Femur (tissue), 1 donor: ENCODE measurements at places on chromosomes 11 and 22.

DNA sequence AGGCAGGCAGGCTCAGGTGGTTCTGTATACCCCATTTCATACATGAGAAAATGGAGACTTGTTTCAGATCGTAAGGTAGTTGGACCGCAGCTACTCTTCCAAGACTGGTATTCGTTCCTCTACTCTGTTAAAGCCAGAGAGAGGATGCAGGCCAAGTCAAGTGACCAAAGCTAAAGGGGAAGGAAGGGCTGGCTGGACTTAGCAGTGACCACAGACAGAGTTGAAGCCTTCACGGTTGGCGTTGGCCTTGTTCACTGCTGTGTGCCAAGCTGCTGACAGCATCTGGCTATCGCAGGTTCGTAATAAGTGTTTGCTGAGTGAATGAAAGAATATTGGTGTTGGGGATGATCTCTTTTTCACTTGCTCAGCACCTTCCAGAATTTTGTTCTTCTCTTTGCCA, 64.2 kb downstream of the PTPRJ start:
- no peak for DNase-seq

- no peak for DNase-seq
Measured at GRCh38 chr22:36966851-36967540, 52.3 kb downstream of the TST start.

DNA sequence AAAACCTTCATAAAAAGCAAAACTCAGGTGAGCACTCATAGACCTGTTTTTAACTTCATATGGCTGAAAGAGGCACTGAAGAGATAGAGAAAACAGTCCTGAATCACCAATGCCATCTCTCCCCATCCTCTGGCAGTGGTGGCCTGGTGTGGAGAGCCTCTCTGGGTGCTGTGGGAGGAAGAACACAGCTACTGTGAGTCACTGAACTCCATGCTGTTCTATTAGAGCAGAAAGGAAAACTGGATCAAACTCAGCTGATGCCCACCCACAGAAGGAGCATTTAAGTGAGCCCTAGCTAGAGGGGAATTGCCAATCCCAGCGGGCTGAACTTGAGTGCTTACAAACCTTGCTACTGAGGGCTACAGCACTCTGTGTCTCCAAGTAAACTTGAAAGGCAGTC, 115.3 kb upstream of the SESN3 start:
- DNase-seq, result no peak

- no peak for DNase-seq
Measured at GRCh38 chr11:104142698-104143097, 21.2 kb downstream of the PDGFD start.

DNA sequence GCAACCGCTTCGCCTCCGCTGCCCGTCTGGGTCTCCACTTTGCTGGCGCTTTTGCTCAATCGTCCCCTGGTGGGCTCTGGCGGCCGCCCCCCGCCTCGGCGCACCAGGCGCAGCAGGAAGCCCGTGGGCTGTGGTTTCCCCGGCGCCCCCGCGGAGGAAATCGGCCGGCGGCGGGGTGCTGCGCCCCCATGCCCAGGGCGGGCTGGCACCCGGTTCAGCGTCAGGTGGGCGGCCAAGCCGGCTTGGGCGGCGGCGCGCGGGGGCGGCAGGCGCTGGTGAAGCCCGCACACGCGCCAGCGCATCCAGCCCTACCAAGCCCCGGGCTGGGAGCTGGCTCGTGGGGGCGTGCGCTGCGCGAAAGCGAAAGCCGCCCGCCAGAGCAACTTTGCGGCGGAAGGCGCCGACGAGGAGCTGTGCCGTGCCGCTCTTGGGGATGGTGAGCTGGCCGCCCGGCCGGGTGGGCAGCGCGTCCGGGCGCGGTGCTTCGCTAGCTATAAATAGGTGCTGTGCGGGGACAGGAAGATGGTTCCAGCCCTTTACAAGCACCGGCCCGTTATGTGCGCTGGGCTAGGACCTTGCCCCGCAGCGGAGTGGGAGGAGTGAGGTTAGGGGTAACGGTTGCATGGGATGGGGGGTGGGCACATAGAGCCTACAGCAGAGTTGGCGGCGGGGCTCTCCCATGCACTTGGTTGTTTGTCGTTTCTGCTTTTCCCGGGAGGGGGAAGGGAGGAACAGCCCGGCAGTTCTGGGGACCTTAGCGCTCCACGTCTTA, 25.0 kb upstream of the SUSD2 start:
- DNase-seq, result no peak

DNA sequence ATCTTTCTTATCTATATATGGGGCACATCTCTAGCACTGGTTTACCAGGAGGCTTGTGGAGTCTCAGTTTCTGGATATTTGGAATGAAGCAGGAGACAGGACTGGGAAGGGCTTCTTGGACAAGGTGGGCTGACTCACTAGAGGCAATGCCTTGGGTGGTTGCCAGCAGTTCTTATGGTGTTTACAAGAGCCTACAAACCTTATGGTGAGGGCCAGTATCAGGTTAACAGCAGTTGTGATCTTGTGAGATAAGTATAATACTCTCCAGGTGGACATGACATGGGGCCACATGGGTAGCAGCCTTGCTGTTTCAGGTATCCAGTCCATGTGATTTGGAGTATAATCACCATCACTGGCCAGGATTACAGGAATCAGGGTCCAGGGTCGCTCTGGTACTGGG, 10.2 kb downstream of the FUT4 start:
- no peak for DNase-seq

DNA sequence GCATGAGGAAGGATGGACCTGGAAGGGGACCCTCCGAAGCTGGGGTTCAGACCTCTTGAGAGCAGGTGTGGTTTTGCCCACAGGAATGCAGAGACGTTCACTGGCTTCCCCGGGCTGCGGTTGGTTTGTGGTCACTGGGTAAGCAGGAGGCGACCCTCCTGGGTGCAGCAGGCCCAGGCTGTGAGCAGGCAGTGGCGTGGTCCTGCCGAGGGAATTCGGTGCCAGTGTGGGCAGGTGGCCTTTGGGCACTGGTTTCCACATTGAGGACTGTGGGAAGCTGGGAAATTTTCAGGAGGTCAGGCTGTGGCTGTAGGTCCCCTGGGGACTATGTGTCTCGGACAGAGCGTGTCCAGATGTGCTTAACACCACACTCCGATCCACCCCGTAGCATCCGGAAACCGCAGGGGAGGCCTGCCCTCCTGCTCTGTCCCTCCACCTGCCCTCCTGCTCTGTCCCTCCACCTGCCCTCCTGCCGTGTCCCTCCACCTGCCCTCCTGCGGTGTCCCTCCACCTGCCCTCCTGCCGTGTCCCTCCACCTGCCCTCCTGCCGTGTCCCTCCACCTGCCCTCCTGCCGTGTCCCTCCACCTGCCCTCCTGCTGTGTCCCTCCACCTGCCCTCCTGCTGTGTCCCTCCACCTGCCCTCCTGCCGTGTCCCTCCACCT, 27.5 kb downstream of the TPCN2 start:
- no peak for DNase-seq

DNA sequence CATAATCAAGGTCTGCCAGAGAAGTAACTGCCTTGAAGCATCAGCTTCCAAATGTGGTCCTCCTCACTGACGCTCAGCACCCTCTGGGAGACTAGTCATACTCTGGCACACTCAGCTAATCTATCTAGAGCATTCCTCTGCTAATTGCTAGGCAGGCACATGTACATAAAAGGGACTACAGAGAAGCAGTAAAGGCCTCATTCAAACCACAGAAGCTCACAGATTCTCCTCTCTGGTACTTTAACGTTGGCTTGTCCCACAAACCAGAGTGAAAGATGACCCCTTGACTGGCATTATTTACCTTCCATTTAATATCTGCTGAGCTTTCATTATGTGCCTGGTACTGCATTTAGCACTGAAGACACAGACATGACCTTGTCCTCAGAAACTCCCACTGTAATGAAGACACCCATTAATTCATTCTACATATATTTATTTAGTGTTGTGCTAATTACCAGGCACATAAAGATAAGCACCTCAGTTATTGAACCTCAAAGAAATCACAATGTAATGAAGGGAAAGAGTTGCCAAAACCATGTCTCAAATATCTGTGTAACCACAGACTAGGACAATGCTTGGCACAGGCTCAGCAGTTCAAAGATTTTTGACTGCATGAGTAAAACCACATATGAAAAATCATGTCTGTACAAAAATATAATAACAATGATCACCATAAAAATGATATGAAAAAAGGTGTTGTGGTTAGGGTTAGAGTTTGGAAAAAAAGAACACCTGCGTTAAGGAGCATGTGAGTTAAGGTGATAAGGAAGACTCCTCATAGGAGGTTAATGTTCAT, 550.4 kb downstream of the DLG2 start:
- DNase-seq, result no peak

GRCh38 chr22:26525946-26526564, 13.8 kb upstream of the TFIP11 start:
- no peak for DNase-seq

DNA sequence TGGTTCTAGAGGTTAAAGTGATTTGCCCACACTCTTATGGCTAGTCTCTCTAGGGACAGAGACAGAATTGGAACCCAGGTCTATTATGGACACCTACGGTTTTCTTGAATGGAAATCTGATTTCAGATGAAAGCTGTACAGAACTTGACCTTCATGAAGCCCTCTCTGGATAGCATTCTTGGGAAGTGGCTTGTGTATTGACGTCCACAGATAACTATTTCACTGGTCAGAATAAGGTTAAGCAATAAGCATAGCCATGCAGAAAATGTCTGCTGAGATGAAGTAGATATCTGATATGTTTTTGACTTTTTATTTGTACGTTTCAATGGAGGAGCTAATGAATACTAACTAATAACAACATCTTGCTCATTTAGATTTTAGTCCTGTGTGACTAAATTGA, 1.1 kb downstream of the TLCD5 start:
- no peak for DNase-seq

GRCh38 chr22:48242461-48242864, 1480.0 kb downstream of the TBC1D22A start:
- no peak for DNase-seq

- no peak for DNase-seq
Measured at GRCh38 chr11:86668929-86669328, 3.5 kb downstream of the ME3 start.

DNA sequence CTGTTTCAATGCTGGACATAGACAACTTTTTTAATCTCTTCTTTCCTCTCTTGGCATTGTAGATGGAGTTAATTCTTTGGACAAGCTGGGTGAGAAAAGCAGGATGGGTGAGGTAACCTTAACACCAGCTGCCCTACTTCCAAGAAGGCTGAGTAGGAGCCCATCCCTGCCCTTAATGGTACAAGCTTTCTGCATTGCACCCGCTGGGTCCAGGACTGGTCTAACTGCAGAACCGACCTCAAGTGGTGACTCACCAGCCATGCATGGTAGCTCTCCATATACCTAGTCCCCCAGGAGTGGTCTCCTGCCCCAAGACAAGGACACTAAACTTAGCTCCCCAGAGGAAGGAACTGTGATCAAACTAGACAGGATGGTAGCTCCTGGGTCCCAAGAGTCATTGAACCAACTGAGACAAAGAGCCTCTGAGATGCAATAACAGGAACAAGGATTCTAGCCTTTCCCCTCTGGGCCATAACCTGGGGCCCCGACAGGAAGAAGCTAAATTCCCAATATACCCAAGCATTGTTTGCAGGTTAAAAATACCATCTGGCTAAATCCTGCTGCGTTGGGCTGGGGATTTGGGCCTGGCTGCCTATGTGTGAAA, 32.1 kb downstream of the RPL27A start:
- no peak for DNase-seq

GRCh38 chr11:75246671-75247350, 6.2 kb downstream of the TPBGL start:
- peak; percentile 10 for DNase-seq

- no peak for DNase-seq
Measured at GRCh38 chr11:75689863-75690609, 21.2 kb upstream of the MAP6 start.

DNA sequence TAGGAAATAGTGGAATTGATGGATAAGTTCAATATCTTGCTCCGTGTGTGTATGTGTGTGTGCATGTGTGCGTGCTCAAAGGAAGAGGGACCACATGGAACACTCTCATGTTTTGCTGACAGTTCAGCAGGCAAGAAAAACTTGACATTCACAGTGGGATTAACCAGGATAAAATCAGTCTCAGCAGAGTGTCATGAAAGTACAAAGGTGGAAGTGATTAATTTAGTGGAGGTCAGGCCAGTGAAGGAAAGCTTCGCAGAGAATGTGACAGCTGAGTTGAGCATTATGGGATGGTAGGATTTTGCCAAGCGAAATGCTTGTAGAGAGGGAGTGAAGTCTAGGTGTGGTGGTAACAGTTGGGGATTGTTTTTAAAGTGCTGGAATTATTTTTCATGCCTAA, 15.7 kb upstream of the FBXO3 start:
- no peak for DNase-seq

DNA sequence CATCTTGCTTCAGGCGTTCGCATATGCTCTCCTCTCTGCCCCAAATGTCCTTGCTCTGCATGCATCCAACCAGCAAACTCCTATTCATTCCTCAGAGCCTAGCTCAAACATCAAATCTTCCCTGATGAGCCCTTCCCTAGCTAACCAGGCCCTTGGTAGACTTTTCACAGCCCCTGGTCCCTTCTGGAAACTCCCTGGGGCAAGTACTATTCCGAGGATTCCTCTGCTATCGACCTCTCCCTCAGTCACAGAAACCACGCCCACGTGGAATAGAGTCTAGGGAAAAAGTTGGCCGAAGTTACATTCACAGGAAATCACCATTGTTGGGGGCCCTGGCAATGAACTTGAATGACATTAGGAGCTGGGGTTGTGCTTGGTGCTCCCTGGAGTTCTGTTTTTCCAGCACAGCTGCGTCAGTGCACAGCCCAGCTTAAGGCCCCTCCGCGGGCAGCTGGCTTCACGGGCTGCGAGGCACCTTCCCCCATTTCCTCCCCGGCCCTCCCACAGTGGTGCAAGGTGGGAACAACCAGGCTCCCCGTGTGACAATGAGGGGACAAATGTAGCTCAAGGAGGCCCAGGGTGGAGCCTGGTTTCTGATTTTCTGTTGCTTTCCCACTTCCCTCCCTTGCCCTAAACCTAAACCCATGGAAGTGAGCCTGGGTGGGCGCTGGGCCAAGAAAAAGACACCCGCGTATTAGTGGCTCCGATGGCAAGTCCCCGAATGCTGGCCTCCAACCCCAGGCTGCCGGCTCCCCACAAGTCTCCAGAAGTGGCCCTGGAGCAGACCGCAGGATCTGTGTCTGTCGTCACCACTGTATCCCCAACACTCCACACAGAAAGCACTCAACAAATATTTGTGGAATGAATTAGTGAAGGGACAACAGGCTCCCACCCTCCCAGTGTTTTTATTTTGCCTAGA, 4.3 kb upstream of the ATP5MGL start:
- DNase-seq, result peak; percentile 79

GRCh38 chr11:41245704-41246398, 213.6 kb downstream of the LRRC4C start:
- DNase-seq, result peak; percentile 8

DNA sequence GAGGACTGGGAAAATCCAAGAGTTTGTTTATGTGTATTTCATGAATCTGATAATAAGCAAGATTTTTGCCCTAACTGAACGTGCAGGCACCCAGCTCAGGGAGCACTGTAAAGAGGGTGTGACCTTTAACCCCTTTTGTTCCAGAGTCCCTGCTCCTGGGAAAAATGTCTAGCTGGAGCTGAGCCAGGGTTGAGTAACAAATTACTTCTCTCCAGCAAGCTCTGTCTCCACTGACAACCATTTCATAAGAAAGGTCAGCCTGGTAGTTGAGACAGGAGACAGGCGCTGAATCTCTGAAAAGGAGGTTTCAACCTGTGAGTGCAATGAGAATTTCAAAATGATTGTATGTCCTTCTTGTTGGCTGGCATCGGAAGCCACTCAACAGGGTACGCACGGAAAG, 156.4 kb upstream of the NARS2 start:
- no peak for DNase-seq

- no peak for DNase-seq
Measured at GRCh38 chr22:31537019-31537535, 40.7 kb downstream of the SFI1 start.

GRCh38 chr11:116842909-116843308, 5.5 kb upstream of the APOA1 start:
- no peak for DNase-seq
